ENCODE measurements at places on chromosomes 3 and 15.

GRCh38 chr3:12643010-12643380, 20.9 kb downstream of the RAF1 start:
- DNase-seq = no peak

DNA sequence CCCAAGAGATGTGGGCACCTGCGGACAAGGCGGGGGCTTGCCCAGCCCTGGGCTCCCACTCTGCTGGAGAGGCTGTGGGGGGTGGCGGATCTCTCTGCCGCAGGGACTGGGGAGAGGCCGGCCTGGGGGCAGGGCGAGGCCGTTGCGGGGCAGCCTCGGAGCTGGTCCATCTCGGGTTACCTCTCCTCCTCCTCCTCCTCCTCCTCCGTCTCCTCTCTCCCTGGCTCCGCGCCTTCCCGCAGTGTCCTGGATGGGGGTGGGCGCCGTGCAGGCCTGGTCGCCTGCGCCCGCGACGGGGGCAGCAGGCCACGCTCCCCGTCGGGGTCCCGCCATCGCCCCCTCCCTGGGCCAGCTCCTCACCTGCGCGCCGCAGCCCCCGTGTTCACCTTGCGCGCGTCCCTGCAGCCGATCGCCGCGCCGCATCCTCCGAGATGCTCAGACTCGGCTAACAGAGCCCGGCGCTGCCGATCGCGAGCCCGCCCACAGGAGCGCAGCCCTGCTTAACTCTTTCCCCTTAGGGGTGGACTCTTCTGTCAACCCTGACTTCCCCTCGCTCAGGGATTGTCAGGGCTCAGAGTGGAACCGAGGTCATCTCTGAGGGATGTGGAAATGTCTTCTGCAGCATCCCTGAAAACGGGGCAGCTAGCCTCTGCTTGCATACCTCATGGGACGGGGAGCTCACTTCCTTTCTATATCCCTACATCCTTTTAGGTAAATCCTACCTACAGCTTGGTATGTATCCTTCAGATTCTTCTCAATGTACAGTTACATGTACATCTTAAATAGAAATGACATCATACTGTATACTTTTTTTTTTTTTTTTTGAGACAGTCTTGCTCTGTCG, at the start of gene PRRT3:
TSS of gene PRRT3 (minus strand) at position 447 of the 844 bp plus-strand sequence. CDS start 2,293 bp downstream, outside the sequence.
- peak; percentile 69 for DNase-seq

DNA sequence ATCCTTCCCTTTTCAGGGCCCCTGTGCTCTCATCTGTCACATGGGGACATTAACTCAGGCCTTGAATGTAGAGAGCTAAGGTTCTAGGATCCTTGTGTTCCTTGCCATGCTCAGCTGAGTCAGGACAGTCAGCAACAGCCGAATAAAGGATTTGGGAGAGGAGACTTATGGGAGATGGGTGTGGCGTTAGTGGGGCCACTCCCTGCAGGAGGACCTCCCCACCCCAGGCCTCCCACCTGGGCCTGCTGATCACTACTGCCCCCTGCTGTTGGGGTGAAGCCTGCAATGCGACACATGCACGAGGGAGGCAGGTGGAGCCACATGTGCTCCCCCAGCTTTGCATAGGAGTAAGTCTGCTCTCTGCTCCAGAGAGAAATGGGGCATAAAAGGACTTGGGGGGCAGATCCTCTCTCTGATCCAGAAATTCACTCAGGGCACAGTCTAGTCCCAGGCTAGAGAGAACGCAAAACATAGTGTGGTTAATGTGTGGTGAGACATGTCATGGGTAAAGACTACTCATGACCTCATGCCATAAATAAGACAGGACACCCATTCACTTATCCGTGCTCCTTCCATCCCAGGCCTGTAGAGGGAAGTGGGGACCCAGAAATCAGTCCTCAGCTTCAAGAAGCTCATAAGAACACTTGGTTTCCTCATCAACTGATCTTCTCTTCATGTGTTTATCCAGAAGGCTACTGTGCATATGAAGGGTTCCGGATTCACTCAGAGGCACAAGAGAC, 19.4 kb downstream of the RBP1 start:
- peak; percentile 72 for DNase-seq

DNA sequence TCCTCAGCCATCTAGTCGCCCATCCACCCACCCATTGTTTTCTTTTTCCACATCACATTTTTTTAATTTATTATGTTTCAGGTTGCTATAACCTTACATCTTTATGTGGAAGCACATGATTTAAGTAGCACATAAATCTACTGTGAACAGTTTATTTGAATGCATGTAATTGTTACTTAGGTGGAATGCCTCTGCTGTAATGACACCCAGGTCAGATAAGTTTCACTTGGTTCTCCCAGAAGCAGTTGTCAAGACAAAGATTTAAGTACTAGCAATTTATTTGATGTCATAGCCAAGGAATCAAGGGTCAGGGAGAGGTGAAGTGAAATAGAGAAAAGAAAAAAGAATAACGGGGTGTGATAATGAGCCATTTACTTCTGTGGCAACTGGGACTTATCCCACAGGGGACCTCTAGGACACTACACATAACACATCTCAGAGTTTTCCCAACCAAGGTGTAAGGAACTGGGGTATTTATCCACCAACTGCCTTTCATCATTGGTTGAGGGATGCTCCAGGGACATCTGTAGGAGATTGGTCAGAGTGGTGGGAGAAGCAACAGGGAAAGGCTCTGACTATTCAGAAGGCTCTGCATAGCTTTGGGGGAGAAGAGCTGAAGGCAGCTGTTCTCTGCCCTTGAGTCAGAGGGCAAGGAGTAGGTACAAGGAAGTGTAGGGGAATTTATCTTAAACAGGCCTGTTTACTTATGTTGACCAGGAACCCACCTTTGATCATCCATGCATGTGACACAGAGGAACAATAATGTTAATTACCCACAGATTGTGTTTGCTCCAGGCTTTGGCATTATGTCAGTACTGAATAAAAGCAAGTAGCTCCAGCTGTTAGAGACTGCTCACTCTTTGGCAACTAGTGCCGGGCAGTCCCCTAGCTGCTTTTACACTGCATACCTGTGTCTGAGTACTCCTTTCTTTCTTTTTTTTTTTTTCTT, 94.8 kb downstream of the CD200R1L start:
- no peak for DNase-seq

- DNase-seq = peak; percentile 70
These were observed 4.5 kb upstream of the GATA2 start for GRCh38 chr3:128497305-128498126.
